ENCODE measurements at places on chromosomes 4 and X.
A peak's percentile ranks its signal among the peaks of the same experiment; 100 is the strongest.

- DNase-seq = no peak
Observed at GRCh38 chrX:10512258-10512657, 108.1 kb downstream of the MID1 start.

DNA sequence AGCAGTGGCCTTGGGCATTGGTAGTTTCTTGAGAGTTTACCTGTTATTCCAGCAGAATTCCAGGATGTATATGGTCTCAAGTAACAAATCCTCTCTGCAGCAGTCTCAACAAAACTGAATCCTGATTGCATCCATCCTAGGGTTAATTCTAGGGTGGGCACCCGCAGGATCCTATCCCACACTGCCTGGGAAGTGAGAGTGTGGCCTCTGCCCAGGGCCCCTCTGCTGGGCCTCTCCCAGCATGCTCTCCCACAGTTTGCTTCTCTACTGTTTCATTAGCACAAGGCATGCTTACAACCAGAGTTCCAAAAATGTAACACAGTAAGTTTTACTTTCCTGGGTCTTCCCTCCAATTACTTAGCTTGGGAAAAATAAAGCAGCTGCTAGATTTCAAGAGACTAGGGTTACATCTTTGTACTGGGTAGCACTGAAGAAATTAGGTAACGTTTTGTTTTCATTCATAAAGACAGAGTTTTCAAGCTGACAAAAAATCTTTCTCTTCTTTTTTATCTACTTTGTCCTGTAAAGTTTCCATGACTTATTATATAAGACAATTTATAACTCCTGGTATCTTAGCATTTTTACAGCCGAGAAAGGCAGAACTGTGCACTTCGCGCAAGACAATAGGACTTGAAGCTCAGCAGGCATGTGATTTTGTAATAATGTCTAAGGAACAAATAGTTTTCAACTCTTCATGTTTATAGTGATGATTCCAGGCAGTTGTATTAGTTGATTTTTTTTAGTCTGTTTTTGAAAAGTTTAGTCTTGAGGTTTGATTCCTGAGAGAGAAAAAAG, 131.2 kb upstream of the PCDH18 start:
- DNase-seq = no peak

DNA sequence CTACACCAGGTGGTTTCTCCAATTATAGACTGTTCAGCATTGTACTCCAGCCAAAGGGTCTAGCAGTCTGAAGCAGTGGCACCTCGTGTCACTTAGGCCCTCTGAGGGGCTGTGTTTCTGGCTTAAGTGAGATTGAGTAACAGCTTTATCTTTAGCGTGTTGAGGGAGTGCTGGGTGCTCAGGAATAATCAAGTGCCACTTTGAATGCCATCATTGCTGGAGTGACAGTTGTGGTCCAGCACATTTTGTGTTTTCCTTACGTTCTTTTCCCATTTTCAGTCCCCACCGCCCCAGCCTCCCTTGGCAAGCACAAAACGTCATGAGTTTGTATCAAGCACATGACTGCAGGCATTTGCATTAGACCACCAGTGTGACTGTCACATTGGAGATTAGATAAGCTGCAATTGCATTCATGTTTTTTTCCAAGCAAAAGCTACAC, 58.7 kb downstream of the FNIP2 start:
- no peak for DNase-seq

DNA sequence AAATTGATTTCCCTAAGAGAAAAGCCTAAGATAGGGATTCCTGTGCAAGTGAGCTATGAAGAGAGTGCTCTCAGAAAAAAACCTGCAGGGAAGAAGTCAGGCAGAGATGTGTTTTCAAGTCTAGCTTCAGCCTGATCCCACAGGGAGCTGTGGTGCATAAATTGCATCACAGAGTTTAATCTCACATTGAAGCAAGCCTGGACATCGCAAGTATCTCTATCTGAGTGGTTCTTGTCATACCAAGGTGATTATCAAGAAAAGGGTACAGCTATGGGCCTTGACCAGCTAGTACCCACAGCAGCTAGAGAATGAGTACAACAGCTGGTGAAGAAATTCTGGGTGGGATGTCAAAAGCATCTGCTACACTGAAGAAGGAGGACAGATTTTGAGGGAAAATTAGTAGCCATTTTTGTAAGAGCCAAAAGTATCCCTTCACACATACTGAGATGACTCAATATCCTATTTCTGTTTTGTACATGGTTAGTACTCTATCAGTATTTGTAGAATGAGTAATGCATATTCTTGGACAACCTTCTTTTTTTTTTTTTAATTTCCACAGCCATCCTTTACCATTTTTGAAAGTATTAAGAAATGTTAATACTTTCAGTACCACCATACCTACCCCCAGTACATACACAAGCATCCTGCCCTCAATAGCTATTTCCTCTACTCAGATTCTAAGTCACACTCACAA, 708.9 kb downstream of the IL1RAPL1 start:
- DNase-seq = no peak

GRCh38 chrX:106599411-106599810, 12.4 kb upstream of the RADX start:
- no peak for DNase-seq

DNA sequence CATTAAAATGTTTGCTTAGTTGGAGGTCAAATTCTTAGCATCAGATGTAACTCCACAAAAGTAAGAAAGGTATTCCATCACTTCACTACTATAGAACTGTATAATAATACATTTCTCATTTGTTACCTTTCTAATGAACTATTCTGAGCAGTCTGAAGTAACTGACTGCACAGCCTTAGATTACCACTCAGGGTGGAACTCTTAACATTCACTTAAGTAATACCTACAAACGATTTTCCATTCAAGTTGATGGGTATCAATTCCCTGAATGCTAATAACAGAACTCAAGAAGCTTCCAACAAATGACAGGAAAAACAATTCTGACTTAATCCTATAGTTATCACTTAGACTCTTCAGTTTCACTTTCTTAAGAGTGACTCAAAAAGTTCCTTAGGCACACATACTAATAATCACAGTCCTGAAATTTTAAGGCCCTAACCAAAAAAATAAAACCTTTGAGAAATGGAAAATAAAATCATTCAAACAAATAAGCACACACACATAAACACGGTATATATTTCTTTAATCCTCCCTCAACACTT, 20.9 kb downstream of the HNRNPD start:
- no peak for DNase-seq

GRCh38 chr4:1269209-1269608, 20.3 kb upstream of the CTBP1 start:
- DNase-seq = no peak

DNA sequence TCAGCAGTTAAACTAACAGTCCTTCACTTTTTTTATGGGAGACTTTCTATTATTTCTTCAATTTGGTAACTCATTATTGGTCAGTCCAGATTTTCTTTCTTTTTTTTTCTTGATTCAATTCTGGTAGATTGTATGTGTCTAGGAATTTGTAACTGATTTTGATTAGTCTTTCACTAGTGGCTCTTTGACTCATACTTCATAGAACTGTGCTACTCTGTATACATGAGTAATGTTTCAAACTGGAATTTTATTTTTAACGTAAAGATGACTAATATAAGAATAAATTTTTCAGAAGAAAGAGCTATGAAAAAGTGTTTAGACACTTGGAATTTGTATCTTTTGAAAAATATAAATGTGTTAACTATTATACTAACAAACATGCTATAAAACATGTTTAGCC, 813.0 kb downstream of the TRAM1L1 start:
- no peak for DNase-seq

DNA sequence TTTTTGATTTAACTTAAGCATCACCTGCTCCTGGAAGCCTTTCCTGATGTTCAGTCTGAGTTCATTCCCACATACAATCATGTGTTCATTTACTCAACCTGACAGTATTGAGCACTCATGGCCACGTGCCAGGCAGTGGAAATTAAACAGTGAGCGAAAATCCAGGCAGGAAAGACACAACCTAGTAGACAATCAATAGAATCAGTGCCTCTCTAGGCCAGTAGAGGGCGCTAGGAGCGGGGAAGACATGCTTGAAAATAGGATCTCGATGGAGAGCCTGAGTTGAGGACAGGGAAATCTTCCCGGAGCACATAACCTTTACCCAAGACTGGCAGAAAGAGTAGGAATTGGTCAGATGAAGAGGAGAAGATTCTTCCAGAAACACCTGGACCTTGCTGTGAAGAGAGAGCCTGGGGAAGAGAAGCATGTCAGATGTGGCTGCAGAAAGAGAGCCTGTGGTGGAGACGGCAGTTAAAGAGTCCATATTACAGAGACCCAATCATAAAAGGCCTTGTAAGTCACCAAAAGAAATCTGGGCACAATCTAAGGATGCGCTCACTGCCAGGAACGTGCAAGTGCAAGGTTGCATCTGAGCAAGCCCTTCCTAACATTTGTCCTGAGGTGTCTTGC, 103.5 kb downstream of the LDB2 start:
- DNase-seq = no peak

- no peak for DNase-seq
Observed at GRCh38 chrX:5829060-5829459, 399.6 kb downstream of the NLGN4X start.

- DNase-seq = no peak
Observed at GRCh38 chr4:157358439-157358838, 137.9 kb downstream of the GRIA2 start.

- DNase-seq = no peak
Observed at GRCh38 chr4:140286456-140286855, 87.0 kb upstream of the SCOC start.

- DNase-seq = no peak
Observed at GRCh38 chrX:18026166-18026565, 165.1 kb upstream of the RAI2 start.

DNA sequence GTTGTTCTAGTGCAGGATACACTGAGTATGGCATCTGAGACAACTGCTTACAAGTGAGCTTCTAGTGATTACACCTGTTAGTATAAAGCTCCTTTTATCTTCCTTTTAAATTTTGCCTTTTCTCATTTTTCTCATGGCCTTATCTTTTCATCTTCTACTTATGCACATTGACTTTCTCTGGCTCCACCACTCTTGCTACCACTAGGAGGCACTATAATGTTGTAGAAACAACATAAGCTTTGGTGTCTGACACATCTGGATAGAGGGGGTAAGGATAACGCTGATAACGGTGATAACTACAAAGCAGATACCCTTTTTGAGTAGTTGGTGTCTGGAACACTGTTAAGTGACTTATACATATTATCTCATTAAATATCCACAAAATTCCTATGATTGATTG, 187.4 kb upstream of the TEX13C start:
- DNase-seq = no peak

DNA sequence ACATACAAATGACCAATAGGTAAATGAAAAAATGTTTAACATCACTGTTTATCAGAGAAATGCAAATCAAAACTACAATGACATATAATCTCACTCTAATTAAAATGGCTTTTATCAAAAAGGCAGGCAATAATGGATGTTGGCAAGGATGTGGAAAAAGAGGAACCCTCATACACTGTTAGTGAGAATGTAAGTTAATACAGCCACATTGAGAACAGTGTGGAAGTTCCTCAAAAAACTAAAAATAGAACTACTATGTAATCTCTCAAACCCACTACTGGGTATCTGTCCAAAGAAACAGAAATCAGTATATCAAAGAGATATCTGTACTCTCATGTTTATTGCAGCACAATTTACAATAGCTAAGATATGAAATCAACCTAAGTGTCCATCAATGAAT, 165.9 kb upstream of the HHIP start:
- no peak for DNase-seq

DNA sequence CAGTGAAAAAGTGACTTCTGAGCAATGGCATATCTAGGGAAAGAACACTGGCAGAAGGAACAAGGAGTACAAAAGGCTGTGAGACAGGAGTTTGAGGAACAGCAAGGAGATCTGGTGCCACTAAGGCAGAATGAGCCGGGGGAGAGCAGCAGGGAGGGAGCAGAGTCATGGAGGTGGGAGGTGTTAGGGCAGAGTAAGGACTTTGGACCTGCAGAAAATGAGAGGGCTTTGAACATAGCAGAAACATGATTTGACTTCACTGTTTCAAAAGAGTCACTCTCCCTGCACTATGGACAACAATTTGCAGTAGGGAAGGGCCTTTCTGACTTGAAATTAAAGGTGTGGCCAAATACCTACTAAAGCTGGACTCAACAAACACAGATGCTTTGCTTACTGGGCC, 356.2 kb downstream of the ADGRL3 start:
- no peak for DNase-seq

GRCh38 chr4:86981789-86982188, 47.0 kb downstream of the AFF1 start:
- no peak for DNase-seq

- DNase-seq = no peak
Observed at GRCh38 chr4:74624351-74625151, 169.8 kb downstream of the BTC start.

- DNase-seq = no peak
Observed at GRCh38 chr4:100588076-100588475, 70.3 kb upstream of the EMCN start.

- DNase-seq = no peak
Observed at GRCh38 chr4:48027653-48028052, 11.1 kb downstream of the NIPAL1 start.

- DNase-seq = no peak
Observed at GRCh38 chr4:153962311-153963039, 173.6 kb upstream of the SFRP2 start.

GRCh38 chr4:76950956-76951671, 1.6 kb downstream of the SEPTIN11 start:
- no peak for DNase-seq

DNA sequence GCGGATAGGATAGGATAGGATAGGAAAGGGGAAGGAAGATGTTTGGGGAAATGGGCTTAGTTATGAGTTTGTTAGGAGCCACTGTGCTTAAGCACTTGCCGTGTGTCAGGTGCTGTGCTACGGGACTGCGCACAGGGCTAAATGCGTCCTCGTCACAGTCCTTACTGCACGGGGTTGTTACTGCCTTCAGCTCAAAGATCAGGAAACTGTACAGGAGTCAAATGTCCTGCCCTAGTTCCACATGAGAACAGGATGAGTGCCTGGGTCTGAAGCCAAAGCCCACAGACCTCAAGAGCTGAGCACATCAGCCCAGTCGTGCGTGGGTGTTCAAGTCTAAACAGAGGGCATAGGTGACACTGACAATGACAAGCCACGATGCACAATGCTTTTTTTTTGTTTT, 15.0 kb downstream of the ACSL1 start:
- no peak for DNase-seq

- no peak for DNase-seq
Observed at GRCh38 chr4:159823743-159824142, 720.9 kb downstream of the RAPGEF2 start.

- peak; percentile 3 for DNase-seq
Observed at GRCh38 chrX:55908661-55909212, 191.2 kb downstream of the RRAGB start.

GRCh38 chr4:123741906-123742305, 345.3 kb downstream of the SPRY1 start:
- DNase-seq = no peak

- peak; percentile 82 for DNase-seq
Observed at GRCh38 chr4:663438-664428, 10.3 kb downstream of the ATP5ME start.

- no peak for DNase-seq
Observed at GRCh38 chr4:74016068-74016467, 17.6 kb upstream of the CXCL5 start.

- DNase-seq = no peak
Observed at GRCh38 chrX:73812256-73812655, 249.3 kb downstream of the CHIC1 start.

GRCh38 chr4:78749258-78749971, 26.7 kb upstream of the BMP2K start:
- DNase-seq = no peak

- DNase-seq = no peak
Observed at GRCh38 chr4:150250998-150251651, 172.9 kb downstream of the DCLK2 start.
